H9 (cell line): ENCODE measurements at places on chromosomes 7 and 10.

DNA sequence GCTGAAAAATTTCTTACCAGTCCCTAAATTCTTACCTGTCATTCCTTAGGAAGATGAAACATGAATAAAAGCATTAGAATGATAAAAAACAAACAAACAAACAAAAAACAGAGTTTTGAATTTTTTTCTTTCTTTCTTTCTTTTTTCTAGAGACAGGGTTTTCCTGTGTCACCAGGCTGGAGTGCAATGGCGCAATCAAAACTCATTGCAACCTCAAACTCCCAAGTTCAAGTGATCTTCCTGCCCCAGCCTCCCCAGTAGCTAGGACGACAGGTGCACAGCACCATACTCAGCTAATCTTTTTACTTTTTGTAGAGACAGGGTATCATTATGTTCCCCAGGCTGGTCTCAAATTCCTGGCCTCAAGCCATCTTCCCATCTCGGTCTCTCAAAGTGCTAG is 26.5 kb downstream of the NT5C2 start:
- no peak for DNase-seq

DNA sequence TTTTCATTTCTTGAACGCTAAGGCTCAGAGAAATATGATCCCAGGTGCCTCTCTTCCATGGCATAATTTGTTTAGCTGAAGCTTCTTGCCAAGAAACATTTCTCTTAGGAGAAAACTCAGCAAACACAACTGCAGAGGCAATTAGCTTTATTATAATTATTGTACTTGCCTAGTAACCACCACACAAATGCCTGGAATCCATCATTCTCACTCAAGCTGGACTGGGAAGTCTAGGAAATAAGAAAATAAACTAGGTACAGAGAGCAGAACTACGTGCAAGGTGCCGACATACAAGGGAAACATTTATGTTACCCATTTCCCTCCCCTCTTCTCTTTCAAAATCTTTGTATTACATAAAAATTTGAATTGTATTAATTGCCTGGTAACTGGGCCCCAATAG is 15.1 kb downstream of the SLC35B4 start:
- DNase-seq = no peak

- no peak for DNase-seq
Observed at GRCh38 chr7:50779427-50779826, 3.3 kb downstream of the GRB10 start.

GRCh38 chr10:82092111-82092510 is 217.1 kb downstream of the NRG3 start:
- no peak for DNase-seq

DNA sequence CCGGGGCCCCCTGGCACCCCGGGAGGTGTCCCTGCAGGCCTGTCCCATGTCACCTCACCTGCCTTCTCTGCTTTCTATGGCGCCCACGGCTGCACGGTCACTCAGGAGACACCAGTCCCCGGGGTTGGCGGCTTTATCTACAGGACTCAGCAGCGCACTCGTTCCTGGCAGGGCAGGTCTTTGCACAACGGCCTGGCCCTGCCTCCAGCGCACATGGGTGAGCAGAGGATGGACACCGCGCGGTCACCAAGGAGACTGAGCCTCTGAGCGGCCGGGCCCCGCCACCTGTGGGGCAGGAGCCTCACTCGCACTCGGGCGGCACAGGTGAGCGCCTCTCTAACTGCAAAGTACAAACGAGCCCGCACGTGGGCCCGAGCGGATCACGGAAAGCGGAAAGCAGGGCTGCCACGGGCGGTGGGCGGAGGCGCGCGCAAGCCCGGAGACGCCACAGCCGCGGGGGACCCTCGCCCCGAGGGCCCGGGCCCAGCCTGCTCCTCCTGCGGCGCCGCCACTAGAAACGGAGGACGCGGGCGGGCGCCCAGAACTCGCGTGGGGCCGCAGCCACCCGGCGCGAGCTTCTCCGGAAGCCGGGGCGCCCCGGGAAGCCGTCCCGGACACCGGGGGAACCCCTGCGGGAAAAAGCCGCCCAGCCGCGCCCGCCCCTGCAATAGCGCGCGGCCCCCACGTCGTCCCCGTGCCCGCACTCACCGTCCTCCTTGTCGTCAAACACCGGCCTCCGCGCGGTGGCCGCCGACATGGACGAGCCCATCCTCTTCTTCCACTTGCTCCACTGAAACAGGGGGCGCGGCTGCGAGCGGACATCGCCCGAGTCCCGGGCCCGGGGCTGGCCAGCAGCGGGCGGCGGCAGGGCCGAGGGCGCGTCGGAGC is 642 bp downstream of the STK32C start:
- DNase-seq = peak; percentile 65

- DNase-seq = no peak
Observed at GRCh38 chr10:34651416-34652195, 163.5 kb downstream of the PARD3 start.

DNA sequence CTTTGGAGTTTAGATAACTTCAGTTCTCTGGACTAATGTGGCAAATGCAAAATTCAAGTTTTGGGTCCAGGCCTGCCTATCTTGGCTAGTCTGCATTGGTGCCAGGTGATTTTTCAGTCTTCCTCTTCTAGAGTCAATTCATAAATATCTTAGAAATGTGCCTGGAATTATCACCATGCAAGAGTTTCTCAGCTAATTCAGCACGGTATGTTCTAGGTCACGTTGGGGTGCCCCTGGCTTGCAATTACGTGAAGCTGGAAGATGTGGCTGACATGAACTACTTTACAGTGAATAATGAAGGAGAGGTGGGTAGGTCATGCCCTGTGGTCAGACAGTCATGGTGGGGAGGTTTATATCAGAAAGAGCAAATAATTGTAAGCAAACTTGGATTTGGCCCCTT is 25.0 kb downstream of the ZDHHC6 start:
- no peak for DNase-seq

DNA sequence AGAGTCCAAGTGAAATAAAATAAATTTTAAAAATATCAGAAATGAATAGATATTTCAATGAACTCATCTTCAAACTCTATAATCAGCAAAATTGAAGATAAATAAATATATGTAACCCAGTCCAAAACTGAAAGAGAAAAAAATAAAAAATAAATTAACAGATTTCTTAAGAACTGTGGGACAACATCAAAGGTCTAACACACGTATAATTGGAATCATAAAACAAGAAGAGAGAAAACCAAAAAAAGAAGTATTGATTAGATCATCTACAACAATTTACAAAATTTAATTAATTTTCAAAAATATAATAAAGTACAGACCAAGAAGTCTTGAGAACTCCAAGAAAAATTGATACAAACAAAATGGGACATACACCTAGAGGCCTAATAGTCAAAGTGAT is 625.8 kb upstream of the SORCS1 start:
- DNase-seq = no peak

- peak; percentile 13 for DNase-seq
Observed at GRCh38 chr7:69564454-69565417, 33.5 kb upstream of the AUTS2 start.

- no peak for DNase-seq
Observed at GRCh38 chr7:139924461-139924860, 95.4 kb downstream of the TBXAS1 start.

DNA sequence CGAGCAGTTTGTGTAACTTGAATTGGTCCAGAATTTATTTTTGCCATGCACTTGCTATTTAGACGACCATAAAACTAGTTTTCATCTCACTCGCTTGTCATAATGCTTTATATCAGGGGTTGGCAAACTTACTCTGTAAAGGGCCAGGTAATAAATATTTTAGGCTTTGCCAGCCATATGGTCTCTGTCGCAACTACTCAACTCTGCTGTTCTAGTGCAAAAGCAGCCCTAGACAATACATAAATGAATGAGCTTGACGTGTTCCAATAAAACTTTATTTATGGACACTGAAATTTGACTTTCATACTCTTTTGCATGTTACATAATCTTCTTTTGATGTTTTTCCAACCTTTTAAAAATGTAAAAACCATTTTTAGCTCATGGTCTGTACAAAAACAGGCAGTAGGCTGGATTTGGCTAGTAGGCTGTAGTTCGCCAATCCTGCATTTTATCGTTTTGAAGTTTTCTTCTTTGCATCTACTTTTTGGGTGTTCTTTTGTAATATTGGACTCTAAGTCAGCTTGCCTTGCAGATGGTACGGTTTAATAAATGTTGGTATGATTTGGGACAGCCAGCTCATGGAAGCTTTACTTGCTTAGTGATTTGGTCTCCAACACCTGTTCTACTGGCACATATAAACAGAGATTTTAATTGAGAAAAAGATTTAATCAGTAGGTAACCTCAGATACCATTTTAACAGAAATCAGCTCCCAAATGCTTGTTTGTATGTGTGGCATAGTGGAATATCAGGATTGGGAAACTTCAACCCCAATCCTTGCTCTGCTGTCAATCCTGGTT is 25.6 kb downstream of the SND1 start:
- no peak for DNase-seq

- no peak for DNase-seq
Observed at GRCh38 chr7:117562759-117563158, 82.9 kb downstream of the CFTR start.

GRCh38 chr7:82044497-82045080 is 274.7 kb upstream of the HGF start:
- no peak for DNase-seq

- no peak for DNase-seq
Observed at GRCh38 chr7:21566094-21566493, 23.3 kb downstream of the DNAH11 start.

- no peak for DNase-seq
Observed at GRCh38 chr10:131577178-131577555, 265.6 kb upstream of the TCERG1L start.

- no peak for DNase-seq
Observed at GRCh38 chr7:80726666-80727065, 88.2 kb downstream of the CD36 start.

DNA sequence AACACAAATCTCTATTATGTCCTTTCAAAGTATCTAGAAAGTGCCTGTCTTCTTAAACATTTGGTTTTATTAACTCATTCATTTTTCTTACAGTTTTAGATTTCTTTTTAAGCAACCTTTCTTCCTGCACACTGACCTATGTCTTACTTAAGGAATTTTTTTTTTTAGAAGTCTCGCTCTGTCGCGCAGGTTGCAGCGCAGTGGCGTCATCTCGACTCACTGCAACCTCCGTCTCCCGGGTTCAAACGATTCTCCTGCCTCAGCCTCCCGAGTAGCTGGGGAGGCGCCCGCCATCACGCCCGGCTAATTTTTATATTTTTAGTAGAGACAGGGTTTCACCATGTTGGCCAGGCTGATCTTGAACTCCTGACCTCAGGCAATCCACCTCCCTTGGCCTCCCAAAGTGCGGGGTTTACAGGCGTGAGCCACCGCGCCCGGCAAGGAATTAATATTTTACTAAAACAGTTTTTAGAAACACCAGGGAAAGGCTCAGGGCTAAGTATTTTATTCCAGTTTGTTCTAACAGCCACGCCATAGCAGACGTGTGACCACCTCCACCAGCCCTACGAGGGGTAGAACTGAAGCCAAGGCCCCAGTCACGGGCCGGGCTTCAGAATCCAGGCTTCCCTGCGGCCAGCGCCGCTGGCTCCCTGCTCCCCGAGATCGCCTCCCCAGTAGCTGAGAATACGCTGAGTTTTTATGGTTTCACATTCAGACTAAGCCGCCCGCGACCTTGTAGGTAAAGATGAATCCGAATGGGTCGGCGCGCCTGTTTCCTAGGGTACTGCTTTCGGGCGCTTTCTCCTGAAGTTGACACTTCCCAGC is 941 bp upstream of the LUC7L2 start:
- no peak for DNase-seq
